ENCODE measurements at places on chromosomes 12 and 14. TPM values are rescaled to one million over a fixed set of nuclear protein-coding genes. Genes with fewer than 3 reads are reported as not detected.
A peak's percentile ranks its signal among the peaks of the same experiment; 100 is the strongest.

Gene SDR9C7
- total RNA-seq, result not detected

DNA sequence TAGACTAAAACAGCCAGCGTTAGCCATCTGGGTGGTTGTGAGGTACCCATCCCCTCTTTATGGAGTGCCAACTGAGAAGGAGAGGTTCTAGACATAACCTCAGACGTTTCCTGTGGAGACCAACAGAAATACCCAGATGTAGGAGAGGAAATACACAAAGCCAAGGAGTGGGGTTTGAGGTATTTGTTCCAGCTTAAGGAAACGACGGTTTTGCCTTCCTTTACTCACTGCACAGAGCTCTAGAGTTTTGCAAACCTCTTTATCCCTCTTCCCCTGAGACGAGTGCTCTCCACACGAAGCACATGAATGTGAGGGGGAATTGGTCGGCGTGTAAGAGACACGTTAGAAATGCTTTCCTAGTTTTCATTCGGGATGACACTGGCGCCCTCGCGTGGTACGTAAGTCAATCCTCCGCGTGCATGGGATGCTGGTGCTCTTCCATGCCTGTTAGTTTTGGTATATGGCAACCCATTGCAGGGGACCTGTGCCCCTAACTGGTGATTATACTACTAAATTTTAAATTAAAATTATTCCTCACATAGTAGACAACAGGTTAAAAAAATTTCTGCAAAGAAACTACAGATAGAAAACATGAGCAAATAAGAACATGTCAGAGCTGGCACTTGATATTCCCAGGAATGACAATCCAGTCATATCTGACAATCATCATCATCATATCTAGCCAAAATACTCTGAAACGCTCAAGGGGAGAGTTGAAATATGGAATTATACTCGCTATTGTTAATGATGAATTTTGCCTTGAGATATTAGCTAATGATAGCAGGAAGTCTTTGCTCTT lies 121.7 kb downstream of the PPM1H start:
- no peaks in the 10 kb centered on the region for H3K36me3 ChIP-seq
- H3K27me3 ChIP-seq, result no peaks in the 10 kb centered on the region
- peak; percentile 26 for DNase-seq
- H3K27ac ChIP-seq, result no peak overlapping the region

DNA sequence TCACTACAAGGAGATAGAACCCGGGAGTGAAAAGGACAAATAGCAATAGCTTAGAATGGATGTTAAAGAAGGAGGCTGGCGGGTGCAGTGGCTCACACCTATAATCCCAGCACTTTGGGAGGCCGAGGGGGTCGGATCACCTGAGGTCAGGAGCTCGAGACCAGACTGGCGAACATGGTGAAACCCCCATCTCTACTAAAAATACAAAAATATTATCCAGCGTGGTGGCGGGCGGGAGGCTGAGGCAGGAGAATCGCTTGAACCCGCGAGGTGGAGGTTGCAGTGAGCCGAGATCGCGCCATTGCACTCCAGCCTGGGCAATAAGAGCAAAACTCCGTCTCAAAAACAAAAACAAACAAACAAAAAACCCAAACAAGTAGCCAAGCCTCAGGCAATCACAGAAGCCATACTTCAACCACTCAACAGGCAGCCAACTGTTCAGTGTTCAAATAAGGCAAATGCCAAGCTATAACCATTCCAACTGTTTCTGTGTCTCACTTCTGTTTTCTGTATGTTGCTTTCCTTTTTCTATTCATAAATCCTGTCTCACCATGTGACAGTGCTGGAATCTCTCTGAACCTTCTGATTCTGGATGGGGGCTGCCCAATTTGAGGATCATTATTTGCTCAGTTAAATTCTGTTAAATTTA lies 3.9 kb upstream of the SPTLC2 start:
- H3K27me3 ChIP-seq, result no peaks in the 10 kb centered on the region
- no peak overlapping the region for H3K27ac ChIP-seq
- DNase-seq, result no peak
- no peak overlapping the region for H3K4me3 ChIP-seq
- H3K36me3 ChIP-seq, result peaks cover 6% of the 10 kb centered on the region

DNA sequence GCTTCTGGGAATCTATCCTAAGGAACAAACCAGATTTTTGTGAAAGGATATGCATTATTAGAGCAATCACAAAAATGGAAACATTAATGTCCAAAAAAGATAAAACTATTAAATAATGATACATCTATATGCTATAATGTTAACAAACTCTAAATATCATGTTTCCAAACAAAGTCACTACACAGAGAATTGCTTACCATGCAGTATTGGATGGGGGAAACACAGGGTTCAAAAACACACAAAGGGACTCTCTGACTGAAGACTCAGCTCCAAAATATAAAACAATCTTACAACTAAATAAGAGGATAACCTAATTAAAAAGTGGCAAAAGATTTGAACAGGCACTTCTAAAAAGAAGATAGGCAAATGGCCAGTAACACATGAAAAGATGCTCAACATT lies 304.2 kb downstream of the DPF3 start:
- no peaks in the 10 kb centered on the region for H3K4me1 ChIP-seq
- H3K27ac ChIP-seq, result no peak overlapping the region
- H3K4me3 ChIP-seq, result no peak overlapping the region
- DNase-seq, result no peak
- H3K27me3 ChIP-seq, result no peaks in the 10 kb centered on the region

Gene NAV3
- total RNA-seq, result 58.0 TPM

Gene FAM181A
- total RNA-seq, result not detected

DNA sequence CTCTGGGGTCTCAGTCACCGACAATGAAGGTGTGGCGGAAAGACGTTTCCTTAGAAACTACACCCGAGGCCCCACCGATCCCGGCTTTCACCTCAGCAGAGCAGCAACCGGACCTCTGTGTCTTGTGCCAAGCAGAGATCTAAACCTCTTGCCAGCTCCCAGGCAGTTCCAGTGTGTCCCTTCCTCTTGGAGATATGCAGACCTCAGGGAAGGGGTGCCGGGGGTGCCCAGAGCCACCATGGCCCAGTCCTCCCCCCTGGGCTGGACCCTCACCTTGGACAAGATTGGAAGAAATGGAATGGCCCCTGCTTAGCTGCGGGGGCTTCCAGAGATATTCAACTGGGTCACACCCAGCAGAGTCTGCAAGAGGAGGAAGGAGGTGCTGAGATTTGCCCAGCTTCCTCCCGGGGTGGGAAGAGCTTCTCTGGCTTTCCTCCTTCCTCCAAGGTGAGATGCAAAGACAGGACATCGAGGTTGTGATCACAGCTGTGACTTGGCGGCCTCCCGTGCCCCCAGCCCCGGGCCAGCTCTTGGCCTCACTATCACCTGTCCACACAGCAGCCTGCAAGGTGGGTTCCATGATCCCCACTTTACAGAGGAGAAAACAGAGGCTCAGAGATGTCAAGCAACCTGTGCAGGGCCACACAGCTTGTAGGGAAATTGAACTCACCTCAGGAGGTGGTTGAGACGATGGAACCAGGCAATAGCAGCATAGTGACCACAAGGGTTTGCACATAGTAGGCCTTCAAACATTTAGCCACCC lies 281.7 kb upstream of the RTL1 start:
- H3K27me3 ChIP-seq, result no peaks in the 10 kb centered on the region
- no peak overlapping the region for H3K4me3 ChIP-seq
- H3K36me3 ChIP-seq, result no peaks in the 10 kb centered on the region
- no peak for DNase-seq
- H3K27ac ChIP-seq, result no peak overlapping the region

DNA sequence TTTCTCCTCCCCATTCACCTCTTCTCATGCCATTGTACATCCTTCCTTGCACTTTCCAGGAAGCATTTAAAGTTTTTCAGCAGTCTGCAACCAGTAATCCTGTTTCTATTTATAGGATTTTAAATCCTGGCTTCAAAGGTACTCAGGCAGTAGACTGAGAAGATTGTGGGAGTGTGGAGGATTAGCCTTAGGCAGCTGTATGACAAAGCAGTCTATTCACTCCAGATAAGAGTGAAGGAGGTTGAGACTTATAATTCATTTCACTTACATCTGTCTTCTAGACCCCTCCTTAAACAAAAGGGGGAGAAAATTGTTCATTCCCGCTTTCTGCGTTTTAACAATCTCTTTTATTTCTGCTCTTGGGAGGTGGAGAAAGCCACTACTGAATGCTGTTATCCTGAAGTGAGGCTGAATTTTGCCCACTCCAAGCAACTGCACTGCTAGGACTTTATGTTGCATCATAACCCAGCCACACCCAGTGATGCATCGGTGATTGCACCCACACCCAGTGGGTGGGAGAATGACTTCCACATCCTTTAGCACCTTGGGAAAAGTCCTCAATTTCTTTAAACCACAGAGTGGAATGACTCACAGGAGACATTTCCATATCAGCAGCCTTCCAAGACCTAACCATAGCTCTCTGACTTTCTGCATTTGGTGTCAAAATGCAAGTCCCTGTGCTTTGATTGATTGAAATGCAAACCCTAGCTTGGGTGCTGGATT lies 382.5 kb upstream of the ATP2B1 start:
- H3K27ac ChIP-seq, result peak overlapping the region; percentile 87
- peak; percentile 85 for DNase-seq
- no peak overlapping the region for H3K4me3 ChIP-seq
- no peaks in the 10 kb centered on the region for H3K36me3 ChIP-seq
- H3K4me1 ChIP-seq, result peaks cover 19% of the 10 kb centered on the region
- H3K27me3 ChIP-seq, result no peaks in the 10 kb centered on the region

DNA sequence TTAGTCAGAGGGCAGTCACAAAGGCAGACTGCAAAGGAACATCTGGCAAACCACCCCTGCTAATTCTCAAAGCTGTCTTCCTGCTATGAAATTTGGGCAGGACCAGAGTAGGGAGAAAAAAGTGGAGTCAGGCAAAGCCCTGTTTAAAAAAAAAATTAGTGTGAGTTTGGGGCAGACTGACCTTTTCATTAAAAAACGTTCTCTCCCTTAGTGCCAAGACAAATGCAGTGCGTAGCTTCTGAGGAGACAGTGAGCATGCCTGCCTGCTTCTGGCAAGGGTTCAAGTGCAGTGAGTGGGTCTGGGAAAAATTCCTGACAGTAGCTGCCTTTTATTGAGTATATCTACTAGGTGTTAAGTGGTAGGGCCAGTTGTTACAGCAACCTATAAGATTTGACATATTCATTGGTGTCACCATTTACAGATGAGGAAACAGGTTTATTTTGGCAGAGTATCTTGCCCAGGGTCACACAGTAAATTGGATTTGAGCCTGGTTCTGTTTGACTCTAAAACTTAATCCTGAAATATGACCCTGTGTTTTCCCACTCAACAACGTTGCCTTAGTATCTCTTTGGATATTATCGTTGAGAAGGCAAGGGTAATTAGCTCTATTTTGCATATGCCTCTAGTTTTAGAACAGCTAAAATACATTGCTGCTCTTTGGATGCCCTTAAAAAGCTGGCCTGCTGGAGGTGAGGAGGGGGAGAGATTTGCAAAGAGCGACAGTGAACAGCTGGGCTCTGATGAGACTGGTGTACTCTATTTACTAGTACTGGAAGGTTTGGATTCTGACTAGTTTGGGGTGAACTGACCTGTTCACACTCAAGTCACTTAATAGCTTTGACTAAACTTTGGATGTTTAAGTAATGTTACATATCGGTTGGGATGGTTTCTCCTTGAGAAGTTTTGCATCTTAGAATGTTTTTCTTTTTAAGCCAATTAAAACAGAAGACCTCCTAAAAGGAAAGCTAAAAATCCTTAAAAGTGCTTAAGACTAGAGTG lies 72.8 kb downstream of the PAPOLA start:
- no peaks in the 10 kb centered on the region for H3K4me1 ChIP-seq
- H3K27me3 ChIP-seq, result no peaks in the 10 kb centered on the region
- no peak overlapping the region for H3K27ac ChIP-seq
- H3K36me3 ChIP-seq, result 0 out of 2 replicates have a peak, but pooled peaks cover 2% of the 10 kb centered on the region
- DNase-seq, result no peak

Gene KDM2B
- total RNA-seq, result 22.0 TPM

DNA sequence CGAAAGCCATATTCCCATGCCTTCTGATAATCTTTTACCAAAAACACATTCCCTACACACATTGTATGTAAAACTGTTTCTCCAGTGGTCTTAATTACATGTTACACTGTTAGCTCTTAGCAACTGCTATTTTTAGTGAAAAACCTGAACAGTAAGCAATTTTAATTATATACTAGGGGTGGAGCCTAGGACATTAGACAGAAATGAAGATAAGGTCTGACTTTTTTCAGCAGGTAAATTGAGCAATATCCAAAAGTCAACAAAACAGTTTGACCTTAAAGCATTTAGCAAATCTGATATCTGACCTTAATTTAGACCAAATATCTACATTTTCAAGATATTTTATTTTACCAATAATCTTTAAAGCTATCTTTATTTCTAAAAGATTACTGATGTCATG lies 60.2 kb downstream of the PDE6H start:
- no peaks in the 10 kb centered on the region for H3K4me1 ChIP-seq
- no peaks in the 10 kb centered on the region for H3K36me3 ChIP-seq
- H3K27ac ChIP-seq, result no peak overlapping the region
- H3K27me3 ChIP-seq, result no peaks in the 10 kb centered on the region
- DNase-seq, result no peak

DNA sequence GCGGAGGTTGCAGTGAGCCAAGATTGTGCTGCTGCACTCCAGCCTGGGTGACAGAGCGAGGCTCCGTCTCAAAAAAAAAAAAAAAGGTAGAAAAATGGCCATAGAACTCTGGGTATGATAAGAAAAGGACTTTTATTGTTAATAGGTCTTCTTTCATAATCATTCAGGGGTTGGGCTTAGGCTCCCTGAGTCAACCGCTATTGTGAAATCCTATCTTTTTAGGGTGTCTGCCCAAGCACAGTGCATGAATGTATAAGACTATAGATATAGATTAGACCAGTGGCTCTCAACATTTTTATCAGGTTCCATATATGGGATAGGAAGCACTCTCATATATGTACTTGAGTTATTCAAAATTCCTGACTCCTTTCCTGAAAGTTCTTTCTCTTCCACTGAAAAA lies 48.7 kb upstream of the USP15 start:
- no peaks in the 10 kb centered on the region for H3K36me3 ChIP-seq
- peaks cover 7% of the 10 kb centered on the region for H3K27me3 ChIP-seq
- H3K27ac ChIP-seq, result no peak overlapping the region

- H3K27ac ChIP-seq, result no peak overlapping the region
- H3K36me3 ChIP-seq, result no peaks in the 10 kb centered on the region
- H3K27me3 ChIP-seq, result no peaks in the 10 kb centered on the region
Measured at GRCh38 chr12:120590741-120591407, 9.7 kb upstream of the POP5 start.

DNA sequence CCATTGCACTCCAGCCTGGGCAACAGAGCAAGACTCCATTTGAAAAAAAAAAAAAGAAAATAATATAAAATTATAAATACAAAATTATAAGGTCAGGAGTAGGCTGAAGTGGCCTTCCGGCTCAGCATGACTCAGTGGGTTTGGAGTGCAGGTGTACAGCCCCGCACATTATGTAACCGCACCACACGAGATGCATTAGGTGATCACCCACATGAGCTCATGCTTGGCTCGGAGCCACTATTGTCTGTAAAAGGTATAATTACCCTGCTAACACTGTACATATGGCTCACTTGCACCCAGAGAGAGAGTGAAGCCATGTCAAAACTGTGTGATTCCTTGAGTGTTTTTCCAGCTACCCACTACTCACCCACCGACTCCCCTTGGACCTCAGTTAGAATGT lies 557.0 kb downstream of the SLC6A15 start:
- H3K4me3 ChIP-seq, result no peak overlapping the region
- no peaks in the 10 kb centered on the region for H3K27me3 ChIP-seq
- DNase-seq, result no peak

Gene KRT3
- 0.08 TPM for total RNA-seq
